ENCODE measurements at places on chromosomes 4 and X.

GRCh38 chr4:88661739-88662138 is 35.9 kb downstream of the NAP1L5 start:
- peak; percentile 97 for DNase-seq

- peak; percentile 0 for DNase-seq
Measured at GRCh38 chrX:55161581-55161980, 58.6 kb upstream of the PAGE5 start.

DNA sequence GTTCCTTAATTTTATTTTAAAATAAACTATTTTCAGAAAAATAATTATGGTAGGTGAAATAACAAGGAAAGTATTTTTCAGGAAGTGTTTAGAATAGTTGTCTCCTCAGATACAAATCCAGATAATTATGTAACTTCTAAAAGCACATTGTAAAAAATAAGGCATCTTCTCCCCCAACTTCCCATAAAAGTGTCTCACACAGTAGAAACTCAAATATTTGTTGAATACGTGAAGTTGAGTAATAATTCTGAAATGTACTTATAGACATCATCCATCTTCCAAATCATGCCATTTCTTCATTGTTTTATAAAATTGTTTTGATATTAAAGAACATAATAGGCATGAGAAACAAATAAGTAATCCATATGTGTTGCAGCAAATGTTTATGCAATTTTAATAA is 18.0 kb downstream of the SHISA3 start:
- no peak for DNase-seq

DNA sequence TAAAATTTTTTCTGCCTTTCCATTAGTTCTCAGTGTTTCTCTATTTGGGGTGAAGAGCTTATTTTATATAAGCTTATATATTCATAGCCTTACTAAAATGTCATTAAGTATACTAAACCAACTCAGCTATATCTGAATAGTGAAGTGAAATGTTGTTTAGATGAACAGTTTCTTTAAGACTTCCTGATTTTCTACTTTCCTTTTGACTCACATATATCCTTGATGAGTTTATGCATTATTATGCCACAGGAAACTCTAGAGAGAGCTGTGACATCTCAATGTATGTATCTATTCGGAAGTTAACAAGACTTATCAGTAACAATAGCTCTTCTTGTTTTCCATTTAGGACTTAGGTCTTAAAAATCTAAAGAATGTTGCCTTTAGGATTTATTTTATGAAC is 1491.8 kb upstream of the IGFBP7 start:
- DNase-seq, result no peak

DNA sequence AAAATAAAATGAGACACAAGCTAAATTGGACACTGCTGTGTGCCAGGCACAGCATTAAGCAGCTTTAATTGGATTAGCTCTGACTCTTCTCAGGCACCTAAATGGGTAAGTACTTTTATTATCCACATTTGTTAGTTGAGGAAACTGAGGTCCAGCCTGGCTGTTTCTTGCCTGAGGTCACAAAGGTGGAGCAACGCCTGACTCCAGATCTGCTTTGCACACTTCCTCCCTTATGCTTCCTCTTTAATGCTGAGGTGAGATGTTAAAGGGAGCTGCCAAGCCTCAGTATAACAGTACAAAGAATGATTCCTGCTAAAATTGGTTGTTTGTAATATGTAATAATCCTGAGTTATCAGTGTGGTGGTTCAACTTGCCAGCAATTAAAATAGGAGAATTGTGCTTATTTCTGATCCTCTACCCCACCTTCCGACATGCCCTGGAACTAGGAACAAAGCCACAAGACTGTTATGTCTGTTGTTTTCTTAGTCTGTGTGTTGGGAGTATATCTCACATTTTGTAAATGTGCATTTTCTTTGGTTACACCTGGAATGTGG is 74.4 kb downstream of the AFF1 start:
- no peak for DNase-seq

DNA sequence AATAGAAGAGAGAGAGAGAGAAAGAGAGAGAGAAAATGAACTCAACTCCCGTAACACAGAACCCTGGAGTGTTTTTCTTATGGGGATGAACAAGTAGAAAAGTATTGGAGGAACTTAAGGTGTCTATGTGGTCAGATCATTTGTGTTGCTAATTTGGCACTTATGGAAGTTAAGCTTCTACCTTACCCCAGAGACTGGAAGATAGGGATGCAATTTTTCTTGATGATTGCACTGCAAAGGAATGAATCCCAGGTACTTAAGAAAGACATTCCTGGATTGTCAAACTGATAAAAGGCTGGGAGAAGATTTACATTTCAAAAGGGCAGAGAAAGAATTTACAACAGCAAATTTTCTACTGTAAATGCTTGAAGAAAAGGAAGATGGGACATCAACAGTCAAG is 57.2 kb downstream of the MAP9 start:
- DNase-seq, result no peak

GRCh38 chrX:19862634-19863211 is 24.7 kb downstream of the SH3KBP1 start:
- no peak for DNase-seq

GRCh38 chrX:78106651-78106986 is 2.6 kb downstream of the PGK1 start:
- DNase-seq, result no peak

- DNase-seq, result no peak
Measured at GRCh38 chr4:150896497-150896896, 118.6 kb downstream of the LRBA start.

GRCh38 chrX:19772096-19772821 is 115.1 kb downstream of the SH3KBP1 start:
- DNase-seq, result peak; percentile 51

DNA sequence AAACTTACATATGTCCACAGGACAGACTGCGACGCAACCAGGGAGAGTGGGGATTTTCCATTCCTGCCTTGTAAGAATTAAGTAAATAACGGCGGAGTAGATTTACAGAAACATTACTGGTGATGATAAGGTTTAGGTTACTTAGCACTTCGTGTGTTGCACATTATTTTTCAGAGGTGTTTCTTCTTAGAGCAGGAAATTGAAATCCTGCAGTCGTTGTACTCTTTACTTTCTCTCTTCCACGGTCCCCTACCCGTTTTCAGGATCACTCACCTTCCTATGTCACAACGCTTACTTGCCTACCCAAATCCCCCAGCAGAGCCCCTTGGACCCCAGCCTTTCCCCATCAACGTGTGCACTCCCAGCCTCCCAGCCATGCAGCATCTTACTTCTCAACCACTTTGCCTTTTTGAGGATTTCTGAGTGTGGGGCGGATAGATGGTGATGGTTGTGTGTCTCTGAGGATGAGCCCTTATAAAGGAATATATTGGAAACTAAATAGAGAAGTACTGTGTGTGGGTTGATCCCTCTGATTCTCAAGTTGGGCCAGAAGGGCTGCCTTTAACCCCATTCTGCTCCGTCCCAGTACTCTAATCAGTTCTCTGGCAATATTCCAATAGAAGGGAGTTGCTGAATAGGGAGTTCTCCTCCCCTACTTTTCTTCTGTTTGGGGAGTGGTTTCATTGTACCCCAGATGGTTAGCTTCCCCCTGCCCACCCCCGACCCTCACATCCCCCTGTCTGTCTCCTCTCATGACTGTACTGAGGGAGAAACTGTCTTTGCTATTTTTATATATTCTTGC is 1.6 kb downstream of the MID2 start:
- DNase-seq, result peak; percentile 29

GRCh38 chr4:66923081-66923865 is 622.0 kb downstream of the CENPC start:
- no peak for DNase-seq

DNA sequence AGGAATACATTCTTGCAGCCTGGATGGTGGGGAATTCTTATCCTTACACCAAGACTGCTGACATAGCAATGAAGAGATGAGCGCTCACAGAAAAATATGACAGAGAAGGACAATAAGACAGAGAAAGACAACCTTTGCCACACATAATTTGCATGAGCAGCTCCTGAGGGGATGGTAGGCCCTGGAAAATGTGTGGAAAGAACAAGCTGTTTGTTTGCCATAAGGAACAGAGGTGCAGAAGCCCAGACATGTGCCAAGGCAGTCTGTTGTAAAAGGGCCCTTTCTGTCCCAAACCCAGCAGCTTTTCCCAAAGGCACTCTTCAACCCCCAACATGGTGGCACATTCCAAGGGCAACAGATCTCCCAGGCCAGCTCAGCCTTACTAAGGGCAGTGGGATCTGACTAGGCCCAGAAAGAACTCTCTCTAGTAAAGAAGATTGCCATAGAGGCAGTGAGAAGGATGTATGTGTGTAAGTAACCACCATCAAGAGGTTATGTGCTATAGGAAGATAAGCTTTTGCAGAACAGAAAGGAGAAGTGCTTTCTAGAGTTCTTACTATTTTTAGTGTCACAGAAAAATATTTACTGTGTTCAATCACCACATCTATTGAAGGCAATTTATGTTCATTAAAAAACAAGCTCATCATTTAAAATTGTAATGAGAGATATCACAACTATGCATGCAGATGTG is 287.0 kb upstream of the RASGEF1B start:
- no peak for DNase-seq

DNA sequence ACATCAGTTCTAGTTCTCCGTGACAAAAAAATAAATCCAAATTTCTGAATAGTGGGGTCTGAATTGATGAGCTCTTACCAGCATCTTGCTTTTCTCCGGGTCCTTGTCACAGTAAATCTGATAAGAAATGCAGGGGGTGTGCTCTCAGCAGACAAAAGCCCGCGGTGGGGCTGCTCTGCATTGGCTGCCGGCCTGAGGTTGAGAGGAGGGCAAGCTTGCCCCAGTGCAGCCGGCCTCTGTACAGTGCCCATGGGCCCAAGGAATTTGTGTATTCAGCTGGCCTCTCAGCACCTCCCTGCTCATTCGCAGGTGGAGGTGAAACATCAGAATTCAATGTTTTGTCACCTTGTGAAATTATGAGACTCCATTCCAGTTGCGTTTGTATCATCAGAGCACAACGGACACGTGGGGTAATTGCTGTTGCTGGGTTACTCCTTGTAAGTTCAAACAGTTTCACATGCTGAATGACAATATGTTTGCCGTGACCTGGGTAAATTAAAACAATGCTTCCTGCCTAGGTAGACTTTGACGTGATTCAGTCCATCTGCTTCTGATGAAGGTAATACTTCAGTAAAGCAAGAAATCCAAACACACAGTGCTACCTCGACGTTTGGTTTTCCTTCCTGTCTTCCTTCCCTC is 596.4 kb downstream of the MID1IP1 start:
- DNase-seq, result no peak

DNA sequence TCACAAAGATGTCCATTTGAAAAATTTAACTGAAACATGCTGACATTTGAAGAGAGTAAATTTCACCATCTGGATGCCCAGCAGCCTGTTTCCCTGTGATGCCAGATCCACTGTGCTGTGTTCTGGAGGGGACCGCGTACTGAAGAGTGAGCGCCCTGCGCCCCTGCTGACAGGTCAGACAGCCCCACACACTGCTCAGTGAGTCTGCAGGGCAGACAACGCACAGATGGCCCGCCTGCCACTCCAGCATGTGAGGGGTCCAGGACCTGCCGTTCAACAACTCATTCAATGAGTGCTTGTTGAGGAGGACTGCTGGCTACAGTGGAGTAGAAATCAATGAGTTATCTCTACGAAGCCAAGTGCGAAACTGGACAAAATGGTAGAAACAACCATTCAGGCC is 49.2 kb downstream of the FGFRL1 start:
- DNase-seq, result no peak

- DNase-seq, result peak; percentile 22
Measured at GRCh38 chr4:173231916-173232315, 63.3 kb downstream of the GALNT7 start.

DNA sequence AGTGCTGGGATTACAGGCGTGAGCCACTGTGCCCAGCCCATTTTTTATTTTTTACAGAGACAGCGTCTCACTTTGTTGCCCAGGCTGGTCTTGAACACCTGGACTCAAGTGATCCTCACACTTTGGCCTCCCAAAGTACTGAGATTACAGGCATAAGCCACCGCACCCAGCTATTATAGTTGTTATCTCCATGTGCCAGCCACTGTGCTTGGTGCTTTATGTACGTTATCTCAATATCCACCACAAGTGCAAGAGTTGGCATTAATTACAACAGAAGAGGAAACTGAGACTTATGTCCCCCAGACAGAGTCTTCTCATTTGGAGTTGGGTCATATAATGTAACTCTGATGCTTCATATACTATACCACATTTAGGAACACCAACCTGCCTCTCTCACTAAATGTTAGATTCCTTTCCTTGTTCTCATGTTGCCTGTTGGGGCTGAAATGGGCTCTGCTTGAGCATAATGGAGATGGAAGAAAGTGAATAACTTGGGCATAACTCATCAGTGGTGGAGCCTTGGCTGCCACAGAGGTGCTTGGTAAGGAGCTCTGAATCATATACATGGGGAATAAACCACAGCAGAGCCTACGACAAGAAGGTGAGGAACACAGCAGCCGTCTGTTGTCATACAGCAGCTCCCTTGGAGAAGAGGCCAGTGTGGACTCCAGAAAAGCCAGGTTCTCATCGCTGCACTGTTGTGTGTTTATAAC is 84.3 kb downstream of the SPRY1 start:
- peak; percentile 48 for DNase-seq

DNA sequence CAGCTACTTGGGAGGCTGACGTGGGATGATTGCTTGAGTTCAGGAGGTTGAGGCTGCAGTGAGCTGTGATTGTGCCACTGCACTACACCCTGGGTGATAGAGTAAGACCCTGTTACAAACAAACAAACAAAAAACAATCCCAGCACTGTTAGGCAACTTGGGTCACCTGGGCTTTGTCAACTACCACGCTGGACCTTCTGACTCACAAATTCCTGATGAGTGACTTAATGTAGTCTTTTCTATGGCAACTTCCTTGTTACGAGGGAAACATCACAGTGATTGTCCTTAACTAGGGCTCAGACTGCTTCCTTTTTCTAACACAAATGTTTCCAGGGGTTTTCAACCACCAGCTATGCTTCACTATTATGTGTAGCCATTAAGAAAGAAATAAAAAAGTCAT is 128.8 kb upstream of the GPC4 start:
- peak; percentile 84 for DNase-seq

GRCh38 chrX:32571579-32571978 is 639.8 kb downstream of the DMD start:
- DNase-seq, result no peak

DNA sequence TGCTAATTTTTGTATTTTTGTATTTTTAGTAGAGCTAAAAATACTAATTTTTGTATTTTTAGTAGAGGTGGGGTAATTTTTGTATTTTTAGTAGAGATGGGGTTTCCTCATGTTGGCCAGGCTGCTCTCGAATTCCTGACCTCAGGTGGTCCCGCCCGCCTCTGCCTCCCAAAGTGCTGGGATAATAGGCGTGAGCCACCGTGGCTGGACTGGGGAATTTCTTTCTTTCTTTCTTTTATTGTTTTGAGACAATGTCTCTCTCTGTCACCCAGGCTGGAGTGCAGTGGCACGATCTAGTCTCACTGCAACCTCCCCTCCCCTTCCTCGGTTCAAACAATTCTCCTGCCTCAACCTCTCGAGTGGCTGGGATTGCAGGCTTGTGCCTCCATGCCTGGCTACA is 83.0 kb downstream of the FAM193A start:
- no peak for DNase-seq

- no peak for DNase-seq
Measured at GRCh38 chr4:46947541-46947940, 38.5 kb upstream of the COX7B2 start.

DNA sequence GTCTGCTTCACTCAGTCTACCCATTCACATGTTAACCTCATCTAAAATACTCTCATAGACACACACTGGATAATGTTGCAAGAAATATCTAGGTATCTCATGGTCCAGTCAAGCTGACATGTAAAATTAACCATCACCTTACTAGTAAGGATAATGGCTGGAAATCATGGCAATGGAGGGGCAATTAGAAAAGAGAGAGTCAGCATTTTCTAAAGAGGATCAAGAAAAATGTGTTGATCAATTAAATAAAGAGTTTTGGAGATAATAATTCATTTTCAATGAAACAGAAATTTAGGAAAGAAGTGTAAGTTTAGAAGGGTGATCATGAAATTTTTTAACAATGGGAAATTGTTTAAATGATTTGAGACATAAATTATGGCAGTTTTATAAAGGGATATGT is 1914.1 kb upstream of the IGFBP7 start:
- no peak for DNase-seq

Measured in fibroblast of mammary gland (primary cell).